ENCODE measurements at places on chromosomes 4 and X. TPM values are rescaled to one million over a fixed set of nuclear protein-coding genes. Genes with fewer than 3 reads are reported as not detected.

The HOPX gene
- total RNA-seq: 1.8 TPM

The TXK gene
- 0.87 TPM for total RNA-seq

The ZCCHC12 gene
- total RNA-seq: 0.29 TPM

The GIMD1 gene
- not detected for total RNA-seq

The RENBP gene
- 19.0 TPM for total RNA-seq

The LDB2 gene
- 57.1 TPM for total RNA-seq

The CLNK gene
- under 0.01 TPM for total RNA-seq

The PDE6B gene
- 0.39 TPM for total RNA-seq

The PLP1 gene
- not detected for total RNA-seq

The TMEM164 gene
- 12.0 TPM for total RNA-seq

The MAGEA2B gene
- not detected for total RNA-seq

All from glomerular endothelial cell (primary cell).